HS-27A (cell line): ENCODE measurements at places on chromosomes 2 and 18.

DNA sequence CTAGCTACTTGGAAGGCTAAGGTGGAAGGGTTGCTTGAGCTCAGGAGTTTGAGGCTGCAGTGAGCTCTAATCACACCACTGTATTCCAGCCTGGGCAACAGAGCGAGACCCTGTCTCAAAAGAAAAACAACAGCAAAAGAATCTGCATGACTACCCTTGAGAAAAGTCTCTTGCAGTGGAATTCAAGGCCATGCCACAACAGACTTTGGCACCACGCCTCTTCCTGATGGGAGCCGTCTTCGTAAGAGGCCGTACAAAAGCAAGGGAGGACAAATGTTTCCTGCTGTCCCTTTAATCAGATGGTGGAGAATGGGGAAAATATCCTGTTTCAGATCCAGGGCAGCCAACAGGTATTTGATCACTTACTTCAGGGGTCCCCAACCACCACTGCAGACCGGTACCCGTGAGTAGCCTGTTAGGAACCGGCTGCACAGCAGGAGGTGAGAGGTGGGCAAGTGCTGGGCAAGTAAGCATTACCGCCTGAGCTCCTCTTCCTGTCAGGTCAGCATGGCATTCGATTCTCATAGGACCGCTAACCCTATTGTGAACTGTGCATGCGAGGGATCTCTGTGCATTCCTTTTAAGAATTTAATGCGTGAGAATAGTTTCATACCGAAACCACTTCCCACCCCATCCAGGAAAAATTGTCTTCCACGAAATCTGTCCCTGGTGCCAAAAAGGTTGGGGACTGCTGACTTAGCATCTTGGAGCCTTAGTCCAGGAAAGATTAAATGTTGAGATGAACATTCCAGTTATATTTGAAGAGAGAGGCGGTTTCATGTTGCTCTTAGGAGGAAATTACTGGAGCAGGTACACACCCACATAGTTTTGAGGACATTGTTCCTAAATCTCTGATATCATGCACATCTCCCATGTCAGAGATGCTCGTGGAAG lies 94.4 kb upstream of the XPO1 start:
- DNase-seq: no peak

- no peak for DNase-seq
These were observed 16.2 kb upstream of the PDE11A start for GRCh38 chr2:178088774-178089270.

DNA sequence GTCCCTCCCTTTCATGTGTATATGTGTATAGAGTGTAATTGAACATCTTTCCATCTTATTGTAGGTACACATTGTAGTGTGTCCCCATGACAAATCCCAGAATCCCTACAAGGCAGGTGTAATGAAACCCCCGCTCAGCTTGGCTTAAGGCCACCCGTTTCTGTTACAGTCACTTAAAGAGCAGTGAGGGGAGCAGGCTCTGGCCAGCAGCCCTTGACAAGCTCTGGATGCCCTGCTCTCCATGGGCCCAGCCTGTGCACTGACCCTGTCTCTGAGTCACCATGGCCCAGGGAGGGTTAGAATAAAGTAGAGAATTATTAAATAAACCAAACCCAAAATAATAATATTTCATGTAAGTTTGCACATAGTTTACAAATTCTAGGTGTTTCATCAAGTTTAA lies 17.2 kb upstream of the MAL start:
- DNase-seq: no peak

DNA sequence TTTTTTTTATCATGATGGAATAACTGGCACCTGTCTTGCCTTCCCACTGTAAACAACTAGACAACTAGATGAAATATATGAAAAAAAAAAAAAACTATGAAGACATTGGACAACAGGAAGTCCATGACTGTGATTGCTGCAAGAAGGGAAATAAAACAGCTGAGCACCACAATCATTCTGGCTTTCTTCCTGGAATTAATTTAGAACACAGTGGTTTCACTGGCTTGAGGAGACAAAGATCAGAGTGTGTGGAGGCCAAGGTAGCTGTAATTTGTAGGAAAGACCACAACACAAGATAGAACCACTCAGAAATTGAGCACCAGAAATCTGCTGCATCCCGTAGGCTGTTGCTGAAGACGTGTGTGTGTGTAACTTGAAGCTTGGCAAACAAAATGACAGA lies 121.1 kb upstream of the PID1 start:
- DNase-seq: no peak

DNA sequence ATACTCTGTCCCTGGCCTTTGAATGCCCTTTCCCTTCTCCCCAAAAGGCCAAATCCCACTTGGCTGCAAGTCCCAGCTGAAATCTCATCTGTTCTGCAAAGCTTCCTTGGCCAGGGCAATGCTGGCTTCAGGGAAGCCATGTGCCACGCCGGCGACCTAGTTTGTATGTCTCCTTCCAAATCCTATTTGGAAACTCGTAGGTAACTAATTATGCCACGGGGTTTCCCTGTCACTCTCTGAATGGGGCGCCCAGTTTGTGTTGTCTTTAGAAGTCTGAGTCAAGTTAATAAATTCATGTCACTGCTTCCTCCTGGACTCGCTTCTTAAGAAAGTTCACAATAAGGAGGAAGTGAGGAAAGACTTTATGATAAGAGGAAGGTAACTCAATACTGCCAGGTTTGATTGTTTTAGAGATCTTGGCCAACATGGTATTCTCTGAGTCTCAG lies 19.1 kb downstream of the FHL2 start:
- no peak for DNase-seq

- no peak for DNase-seq
These were observed 22.2 kb downstream of the SP3 start for GRCh38 chr2:173942861-173943523.

DNA sequence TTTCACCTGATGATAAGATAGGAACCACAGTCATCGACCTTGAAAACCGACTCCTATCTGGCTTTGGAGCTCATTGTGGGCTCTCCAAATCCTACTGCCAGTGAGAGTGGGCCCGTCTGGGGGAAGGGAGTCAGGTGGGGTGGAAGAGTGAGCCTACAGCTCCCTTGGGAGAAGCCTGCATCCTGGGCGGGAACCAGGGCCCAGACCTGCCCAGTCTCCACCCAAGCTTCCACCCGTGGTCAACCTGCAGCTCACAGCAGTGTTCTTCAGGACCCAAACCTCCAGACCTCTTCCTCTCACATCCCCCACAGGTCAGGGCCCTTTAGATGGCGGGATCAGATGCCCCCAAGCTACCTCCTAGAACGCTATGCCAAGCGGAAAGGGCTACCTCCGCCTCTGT lies 40.2 kb downstream of the LMAN2L start:
- DNase-seq: no peak

DNA sequence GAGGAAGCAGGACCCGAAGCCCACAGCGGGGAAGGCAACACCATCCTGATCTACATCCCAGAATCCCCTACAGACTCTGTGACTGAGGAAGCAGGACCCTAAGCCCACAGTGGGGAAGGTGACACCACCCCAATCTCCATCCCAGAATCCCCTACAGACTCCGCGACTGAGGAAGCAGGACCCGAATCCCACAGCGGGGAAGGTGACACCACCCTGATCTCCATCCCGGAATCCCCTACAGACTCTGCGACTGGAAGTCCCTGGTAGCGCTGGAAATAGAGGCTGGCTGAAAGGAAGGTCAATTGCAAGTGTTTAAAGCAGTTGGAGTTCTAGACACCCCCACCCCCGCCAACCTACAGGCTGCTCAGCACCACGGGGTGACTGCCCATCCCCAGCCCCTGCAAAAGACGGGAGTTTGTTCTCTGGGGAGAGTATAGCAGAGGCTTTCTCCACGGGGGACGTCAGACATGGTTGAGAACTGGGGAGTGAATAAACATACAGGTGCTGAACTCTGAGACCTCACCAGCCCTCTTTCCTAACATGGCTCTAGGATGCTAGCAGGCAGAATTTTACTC lies 21.0 kb downstream of the CIB4 start:
- DNase-seq: no peak

GRCh38 chr2:63124218-63124617 lies 73.6 kb downstream of the OTX1 start:
- no peak for DNase-seq

- no peak for DNase-seq
These were observed 50.6 kb downstream of the TTC32 start for GRCh38 chr2:19851116-19851695.

- DNase-seq: no peak
These were observed 98.2 kb upstream of the B3GNT7 start for GRCh38 chr2:231297108-231297908.

GRCh38 chr2:27249891-27250651 lies 12.8 kb downstream of the SLC30A3 start:
- DNase-seq: no peak

- peak; percentile 88 for DNase-seq
These were observed 95.4 kb downstream of the SOCS6 start for GRCh38 chr18:70384181-70384790.

DNA sequence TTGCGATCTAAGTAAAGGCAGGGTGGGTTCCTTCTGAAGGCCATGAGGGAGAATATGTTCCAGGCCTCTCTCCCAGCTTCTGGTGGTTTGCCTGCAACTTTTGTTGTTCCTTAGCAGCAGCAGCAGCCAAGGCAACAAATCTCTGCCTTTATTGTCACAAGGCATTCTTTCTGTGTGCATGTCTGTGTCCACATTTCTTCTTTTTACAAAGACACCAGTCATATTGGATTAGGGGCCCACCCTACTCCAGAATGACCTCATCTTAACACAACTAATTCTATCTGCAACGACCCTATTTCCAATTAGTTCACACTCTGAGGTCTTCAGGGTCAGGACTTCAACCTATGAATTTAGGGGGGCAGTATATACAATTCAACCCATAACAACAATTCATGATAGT lies 587.5 kb downstream of the XIRP2 start:
- no peak for DNase-seq

GRCh38 chr2:85287721-85288120 lies 40.1 kb downstream of the TGOLN2 start:
- no peak for DNase-seq

DNA sequence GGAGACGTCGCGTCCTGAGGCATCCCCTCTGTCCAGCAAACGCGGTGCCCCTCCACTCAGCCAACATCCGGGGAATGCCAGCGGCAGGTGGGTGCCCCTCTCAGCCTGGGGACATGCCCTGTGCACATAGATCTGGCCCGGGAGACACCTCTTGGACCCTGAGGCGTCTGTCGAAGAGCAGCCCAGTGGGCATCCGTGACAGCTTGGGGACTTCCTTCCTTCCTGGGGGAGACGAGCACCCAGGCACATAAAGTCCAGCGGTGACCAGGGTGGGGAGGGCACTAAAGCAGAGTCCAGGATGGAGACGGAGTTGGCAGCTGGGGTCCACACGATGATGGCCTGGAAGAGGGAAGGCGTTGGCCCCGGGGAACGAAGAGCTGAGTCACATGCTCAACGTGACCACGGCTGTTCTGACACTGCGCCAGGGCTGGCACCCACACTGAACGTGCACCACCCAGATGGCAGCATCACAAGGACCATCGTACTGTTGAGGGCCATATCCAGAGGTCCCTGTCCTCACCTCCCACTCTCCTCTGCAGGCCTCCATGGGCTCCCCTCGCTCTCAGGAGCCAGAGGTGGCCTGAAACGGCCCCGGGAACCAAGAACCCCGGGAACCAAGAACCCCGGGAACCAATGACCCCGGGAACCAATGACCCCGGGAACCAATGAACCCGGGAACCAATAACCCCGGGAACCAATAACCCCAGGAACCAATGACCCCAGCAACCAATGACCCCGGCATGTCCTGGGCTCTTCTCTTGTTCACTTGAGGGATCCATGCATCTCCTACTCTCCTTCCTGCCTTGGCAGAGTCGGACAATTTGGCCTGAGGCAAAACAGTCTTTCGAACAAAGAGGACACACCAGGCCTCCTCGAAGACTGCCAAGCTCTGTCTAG lies 22.6 kb downstream of the HDAC4 start:
- no peak for DNase-seq

DNA sequence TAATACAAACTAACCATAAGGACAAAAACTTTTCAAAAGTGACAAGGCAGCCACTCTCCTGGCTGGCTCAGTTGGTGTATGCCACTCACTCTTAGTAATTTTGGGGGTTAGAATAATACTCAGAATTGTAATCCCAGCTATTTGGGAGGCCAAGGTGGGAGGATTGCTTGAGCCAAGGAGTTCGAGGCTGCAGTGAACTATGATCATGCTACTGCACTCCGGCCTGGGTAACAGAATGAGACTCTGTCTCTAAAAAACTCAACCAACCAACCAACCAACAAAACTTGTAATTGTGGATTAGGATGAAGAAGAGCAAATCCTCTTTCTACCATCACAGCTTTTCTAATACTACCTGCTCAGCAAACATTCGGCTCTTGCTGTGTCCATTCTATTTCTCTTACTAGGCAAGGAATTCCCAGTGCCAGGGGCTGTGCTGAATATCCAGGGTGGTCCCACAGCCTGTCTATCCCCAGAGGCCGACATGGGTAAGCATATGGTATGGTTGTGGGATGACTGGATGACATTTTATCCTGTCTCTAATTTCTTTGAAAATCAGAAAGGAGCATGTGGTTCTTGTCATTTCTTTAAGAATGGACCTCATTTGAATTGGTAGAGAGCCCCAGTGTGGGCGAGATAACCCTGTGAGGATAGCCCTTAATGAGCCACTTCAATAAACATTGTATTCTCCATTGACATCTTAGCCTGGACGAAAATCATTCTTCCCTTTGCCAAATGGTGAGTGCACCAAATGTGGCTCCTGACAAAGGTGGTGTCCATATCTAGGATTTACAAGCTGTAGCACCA lies 220.1 kb downstream of the MYCN start:
- no peak for DNase-seq

GRCh38 chr2:144936442-144936841 lies 416.5 kb upstream of the ZEB2 start:
- DNase-seq: no peak

DNA sequence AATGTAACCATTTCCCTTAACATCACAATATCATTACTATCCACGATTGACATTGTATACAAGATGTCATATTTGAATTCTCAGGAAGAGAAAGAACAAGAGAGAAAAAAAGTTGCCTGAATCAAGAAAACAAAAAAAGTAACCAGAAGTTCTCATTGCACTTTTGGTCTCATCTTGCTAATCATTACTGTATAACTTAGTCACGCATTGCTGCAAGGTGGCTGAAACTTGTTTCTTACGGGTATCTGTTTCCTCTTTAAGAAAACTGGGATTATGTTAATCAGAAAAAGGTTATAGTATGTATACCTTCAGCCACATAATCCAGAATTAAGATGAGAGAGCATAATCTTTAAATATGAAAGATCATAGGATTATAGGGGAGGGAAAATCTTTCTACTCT lies 639.7 kb upstream of the SYT4 start:
- no peak for DNase-seq

- DNase-seq: no peak
These were observed 240.9 kb downstream of the PTPRM start for GRCh38 chr18:7807936-7808453.

- no peak for DNase-seq
These were observed 74.2 kb upstream of the LAPTM4A start for GRCh38 chr2:20125616-20126015.

GRCh38 chr2:238580486-238580885 lies 153.8 kb downstream of the ASB1 start:
- no peak for DNase-seq
